GOT3 (cell line): ENCODE measurements at places on chromosomes 4 and X.

DNA sequence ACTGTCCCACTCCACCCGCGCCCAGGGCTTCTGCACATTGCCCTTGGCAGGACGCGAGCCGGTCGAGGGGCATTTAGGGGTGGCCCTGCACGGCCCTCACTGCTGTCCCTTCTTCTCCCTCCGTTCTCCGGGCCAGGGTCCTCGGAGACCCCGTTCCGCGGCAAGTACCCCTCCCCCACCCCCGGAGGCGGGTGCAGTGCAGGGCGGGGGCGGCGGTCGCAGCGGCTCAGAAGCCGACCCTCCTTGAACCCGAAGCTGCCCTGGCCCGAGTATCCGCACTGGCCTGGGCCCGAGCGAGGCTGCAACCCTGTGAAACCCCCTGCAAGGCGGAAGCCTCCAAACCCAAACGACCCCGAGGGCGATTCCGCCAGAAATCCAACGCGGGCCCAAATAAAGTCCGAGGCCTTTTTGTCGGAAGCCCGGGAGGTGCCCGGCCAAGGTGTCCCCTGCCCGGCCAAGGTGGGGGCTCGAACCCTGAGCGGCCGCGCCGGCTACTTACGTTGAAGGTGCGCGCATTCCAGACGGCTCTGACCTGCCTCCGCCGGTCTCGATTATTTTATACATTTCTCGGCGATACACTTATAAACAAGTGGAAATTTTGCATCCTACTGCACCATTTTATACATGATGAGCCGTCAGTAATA lies 53.1 kb upstream of the TMEM33 start:
- DNase-seq, result no peak

DNA sequence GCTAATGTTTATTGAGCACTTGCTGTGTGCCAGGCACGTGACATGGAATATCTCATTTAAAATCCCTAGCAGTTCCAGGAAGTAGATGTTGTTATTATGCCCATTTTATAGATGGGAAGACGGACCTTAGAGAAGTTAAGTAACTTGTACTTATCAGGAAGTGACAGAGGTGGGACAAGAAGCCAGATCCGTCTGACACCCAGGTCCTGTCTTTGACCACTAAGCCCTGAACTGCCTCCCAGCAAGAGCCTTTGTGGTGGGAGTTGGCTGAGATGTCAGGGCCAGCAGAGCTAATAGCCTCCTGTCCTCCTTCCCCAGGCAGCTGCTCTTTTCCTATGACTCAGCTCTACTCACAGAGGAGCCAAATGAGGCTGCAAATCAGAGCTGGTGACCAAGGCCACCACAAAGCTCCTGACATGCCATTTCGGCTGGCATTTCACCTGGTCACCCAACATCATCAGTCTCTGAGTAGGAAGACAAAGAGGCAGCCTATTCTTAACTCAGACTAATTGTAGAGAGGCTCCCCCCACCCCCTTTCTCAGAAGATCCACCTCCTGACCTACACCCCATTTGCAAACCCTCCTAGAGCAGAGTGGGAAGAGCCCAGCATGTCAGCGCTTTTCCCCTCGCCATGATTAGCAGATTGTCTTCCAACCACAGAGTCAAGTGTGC lies 175.1 kb upstream of the KIT start:
- DNase-seq, result no peak

GRCh38 chrX:102129473-102129872 lies 4.0 kb downstream of the TCEAL2 start:
- no peak for DNase-seq

- no peak for DNase-seq
Observed at GRCh38 chr4:41212616-41213203, 1.6 kb downstream of the APBB2 start.

DNA sequence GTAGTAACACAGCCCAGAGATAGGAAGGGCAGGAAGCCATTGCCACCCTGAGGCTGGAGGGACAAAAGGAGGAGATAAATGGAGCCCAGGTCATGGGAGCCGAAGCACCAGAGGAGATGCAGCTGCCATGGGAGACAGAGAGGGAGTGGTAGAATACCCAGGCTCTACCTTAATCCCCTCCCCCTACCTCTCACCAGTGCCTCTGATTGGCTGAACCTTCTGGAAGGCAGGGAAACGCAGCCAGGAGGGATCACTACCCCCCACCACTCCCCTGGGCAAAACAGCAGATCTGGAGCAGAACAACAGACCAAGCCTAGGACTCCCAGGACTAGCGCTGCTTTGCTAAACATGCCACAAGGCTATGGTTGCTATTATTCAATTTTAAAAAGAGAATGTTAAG lies 114.2 kb downstream of the ZNF827 start:
- DNase-seq, result no peak

- DNase-seq, result no peak
Observed at GRCh38 chrX:69237236-69237635, 72.0 kb upstream of the PJA1 start.

- DNase-seq, result no peak
Observed at GRCh38 chr4:186167605-186168004, 23.8 kb upstream of the CYP4V2 start.

DNA sequence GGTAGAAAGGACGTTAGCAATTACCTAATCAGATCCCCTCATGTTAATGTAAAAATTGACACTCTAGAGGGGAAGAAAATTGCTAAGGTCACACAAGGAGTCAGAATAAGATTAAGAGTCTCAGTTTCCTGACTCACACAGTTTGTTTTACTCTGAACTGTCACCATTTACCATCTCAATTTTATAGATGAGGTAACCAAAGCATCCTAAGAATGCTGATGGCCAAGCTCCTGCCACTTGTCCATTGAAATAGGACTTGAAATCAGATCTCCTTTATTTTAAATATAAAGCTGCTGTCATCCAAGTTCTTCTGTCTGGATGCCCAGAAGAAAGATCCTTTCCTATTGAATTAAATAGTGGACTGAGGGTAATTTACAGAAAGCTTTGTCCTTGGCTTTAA lies 114.8 kb upstream of the VAMP7 start:
- DNase-seq, result no peak

GRCh38 chr4:113636877-113637276 lies 124.7 kb downstream of the CAMK2D start:
- DNase-seq, result no peak

DNA sequence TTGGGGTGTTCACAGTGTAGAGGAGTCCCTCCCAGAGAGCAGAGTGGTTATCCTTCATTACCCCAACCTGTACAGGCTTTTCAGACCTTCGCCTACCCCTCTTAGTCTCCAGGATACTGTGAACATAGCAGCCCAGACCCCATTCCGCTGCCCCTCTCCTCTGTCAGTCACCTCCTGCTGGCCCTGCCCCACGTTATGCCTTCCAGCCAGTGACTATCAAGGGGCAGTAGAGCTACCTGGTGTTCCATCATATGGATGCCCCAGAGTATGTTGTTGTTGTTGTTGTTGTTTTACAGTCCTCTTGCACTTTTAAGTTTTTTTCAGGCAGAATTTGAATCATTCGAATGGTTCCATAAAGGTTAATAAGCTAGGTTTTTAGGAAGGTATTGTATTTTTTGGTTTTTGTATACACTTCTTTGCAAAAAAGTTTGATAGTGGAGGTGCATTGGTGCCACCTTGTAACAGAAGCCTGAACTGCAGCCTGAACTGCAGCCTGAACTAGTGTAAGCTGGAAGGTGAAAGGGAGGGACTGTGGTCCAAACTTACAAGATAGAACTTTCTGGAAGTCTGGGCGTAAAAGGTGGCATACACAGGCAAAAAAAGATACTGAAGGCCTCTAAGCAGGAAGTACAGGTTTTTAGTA lies 101.4 kb upstream of the RAB40AL start:
- DNase-seq, result no peak

DNA sequence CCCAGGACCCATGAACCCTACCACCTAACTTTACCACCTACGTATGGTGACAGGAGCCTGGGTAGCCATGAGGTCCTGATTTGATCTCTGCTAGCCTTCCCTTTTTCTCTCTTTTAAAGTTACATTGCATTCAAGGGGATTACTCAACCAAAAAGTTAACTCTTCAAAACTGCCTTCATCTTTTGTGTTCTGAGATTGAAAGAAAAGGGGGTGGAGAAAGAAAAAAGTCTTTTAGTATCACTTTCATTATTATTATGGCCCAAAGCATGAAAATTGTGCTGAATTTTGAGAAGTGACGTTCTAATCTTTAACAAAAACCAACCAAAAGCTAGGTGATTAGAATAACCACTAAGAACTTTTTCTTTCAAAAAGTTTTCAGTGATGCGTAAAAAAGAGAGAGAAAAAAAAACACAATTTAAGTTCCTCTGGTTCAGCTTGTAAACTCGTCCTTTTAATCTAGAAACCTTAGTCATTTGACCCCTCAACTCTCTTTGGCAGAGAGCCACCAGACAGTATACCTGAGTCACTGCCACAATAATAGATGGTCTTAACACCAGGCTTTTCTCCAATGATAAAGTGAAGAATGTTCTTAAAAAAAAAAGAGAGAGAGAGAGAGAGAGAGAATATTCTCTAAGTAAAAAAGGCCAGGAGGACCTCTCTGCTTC lies 347.4 kb upstream of the FGF13 start:
- no peak for DNase-seq

- DNase-seq, result no peak
Observed at GRCh38 chr4:186149872-186150271, 41.5 kb upstream of the CYP4V2 start.

GRCh38 chrX:65528705-65529340 lies 5.8 kb downstream of the LAS1L start:
- DNase-seq, result no peak

- no peak for DNase-seq
Observed at GRCh38 chr4:148162519-148162918, 279.7 kb downstream of the NR3C2 start.

GRCh38 chr4:48141048-48141447 lies 7.0 kb upstream of the TXK start:
- no peak for DNase-seq

- no peak for DNase-seq
Observed at GRCh38 chr4:101355246-101355645, 7.9 kb upstream of the PPP3CA start.

DNA sequence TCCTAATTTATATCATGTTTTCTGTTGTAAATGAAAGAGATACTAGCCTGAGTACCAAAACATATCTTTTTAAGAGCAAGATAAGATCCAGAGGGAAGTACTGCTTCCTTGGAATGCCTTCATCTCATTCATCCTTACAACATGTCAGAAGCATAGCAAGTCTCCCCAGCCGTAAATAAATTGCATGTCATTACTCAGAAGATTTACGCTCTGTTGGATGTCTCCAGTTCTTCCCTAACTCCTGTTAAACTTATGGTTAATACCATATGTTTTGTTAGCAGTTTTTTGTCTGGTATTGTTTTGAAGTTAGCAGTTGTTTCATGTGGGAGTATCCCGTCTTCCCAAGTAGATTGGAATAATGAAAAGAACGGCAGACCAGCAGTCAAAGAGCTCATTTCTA lies 7.5 kb upstream of the GPC3 start:
- DNase-seq, result no peak

DNA sequence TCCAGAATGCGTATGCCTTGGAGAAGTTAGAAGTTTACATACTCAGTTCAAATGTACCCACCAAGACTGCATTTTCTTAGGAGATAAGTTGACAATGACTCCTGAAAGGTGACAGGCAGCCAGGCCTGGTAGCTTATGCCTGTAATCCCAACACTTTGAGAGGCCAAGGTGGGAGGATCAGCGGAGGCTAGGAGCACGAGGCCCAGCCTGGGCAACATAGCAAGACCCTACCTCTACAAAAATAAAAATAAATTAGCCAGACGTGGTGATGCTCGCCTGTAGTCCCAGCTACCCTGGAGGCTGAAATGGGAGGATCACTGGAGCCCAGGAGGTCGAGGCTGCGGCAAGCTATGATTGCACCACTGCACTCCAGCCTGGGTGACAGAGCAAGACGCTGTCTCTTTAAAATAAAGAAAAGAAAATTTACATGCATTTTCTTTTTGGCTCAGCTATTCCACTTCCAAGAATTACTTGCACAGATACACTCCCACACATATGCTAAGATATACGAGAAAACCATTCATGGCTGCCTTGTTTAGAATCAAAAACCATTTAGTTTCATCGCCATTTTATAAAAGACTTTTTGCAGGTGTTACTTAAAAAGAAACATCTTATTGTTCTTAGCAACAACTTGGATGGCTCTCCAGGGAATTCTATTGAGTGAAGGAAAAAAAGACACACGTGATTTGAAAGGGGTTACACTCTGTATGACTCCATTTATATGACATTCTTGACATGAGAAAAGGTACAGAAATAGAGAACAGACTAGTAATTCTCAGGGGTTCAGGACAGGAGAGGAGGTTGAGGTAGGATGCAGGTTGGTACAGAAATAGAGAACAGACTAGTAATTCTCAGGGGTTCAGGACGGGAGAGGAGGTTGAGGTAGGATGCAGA lies 66.3 kb downstream of the DHRSX start:
- DNase-seq, result no peak

GRCh38 chrX:102515975-102516941 lies at the start of gene TMSB15A:
Gene TMSB15A, minus strand, starts transcription at chrX:102516739.
- DNase-seq, result no peak

DNA sequence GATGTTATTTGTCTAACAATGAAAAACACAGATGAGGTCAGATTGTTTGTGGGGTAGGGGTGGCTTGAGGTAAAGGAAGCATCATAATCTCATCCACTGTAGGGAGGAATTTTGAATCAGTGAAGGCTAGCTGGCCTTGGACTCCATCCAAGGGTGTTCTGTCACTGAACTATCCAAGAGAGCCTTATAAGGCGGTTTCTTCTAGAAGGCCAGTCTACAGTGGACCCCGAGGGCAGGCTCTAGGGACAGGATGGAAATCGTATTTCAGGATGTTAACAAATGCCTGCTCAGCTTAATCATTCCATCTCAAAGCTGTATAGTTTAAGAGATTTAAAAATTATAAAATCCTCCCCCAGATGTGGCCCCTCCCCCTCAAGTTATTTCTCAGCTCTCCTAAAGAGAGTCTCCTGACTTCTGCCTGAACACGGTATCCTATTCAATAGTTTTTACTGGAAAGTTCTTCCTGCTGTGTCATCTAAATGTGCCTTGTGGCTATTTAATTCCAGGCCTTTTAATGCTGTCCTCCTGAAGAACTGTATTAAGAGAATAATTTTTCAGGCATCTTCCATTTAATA lies 8.0 kb downstream of the IGFBP7 start:
- no peak for DNase-seq

DNA sequence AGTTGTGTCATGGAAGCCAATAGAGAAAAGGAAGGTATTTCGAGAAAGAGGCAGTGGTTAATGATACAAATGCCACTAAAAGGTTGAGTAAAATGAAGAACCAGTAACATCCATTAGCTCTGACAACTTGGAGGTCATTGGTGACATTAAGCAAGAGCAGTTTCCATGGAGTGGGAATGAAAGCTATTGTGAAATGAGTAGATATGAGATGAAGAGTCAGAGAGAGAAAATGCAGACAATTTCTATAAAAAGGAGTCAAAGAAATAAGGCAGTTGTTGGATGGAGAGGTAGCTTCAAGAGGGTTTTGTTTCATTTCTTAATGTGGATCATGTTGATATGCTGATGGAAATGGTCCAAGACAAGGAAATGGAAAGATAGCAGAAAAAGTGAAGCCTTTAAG lies 9.6 kb upstream of the AMTN start:
- no peak for DNase-seq

GRCh38 chrX:136291824-136292223 lies 8.9 kb upstream of the ADGRG4 start:
- no peak for DNase-seq

GRCh38 chrX:154136627-154137161 lies 7.3 kb upstream of the OPN1LW start:
- no peak for DNase-seq
